ENCODE measurements at places on chromosomes 2 and 18.

- no peak for DNase-seq
Observed at GRCh38 chr2:163518762-163519161, 217.0 kb downstream of the FIGN start.

DNA sequence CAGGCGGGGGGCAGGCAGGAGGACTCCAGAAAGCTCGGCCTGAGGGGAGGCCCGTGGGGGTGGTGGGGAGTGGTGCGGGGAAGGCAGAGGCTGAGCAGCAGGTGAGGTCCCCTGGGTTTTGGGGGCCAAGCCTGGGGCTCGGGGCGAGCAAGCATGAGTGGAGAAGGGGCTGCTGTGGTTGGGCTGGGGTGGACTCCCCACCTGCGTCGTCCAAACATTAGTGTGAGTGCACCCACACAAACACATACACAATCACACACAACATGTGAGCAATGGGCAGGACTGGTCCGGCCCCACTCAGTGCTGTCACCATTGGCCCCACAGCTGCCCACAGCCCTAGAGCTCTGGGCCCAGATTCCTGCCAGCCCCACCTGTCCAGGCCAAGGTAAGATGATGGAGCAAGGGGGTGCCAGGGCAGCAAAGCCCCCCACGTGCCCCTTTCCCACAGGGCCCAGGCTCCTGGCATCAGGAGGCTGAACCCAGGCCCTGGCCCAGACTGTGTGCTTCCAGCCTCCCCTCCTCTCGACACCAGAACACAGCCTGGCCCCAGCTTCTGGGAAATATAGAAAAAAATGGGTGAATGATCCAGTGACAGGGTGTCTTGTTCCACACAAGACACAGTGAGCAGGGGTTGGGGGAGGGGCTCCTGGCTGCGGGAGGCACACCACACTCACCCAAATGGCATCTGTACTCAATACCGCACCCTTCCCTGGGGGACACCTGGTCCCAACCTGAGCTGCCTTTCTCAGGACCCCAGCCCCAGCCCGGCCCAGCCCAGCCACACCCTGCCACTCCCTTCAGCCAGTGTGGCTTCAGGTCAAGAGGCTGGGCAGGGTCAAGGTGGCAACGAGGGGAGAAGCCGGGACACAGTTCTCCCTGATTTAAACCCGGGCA, 463 bp upstream of the ALPP start:
- DNase-seq: peak; percentile 34

DNA sequence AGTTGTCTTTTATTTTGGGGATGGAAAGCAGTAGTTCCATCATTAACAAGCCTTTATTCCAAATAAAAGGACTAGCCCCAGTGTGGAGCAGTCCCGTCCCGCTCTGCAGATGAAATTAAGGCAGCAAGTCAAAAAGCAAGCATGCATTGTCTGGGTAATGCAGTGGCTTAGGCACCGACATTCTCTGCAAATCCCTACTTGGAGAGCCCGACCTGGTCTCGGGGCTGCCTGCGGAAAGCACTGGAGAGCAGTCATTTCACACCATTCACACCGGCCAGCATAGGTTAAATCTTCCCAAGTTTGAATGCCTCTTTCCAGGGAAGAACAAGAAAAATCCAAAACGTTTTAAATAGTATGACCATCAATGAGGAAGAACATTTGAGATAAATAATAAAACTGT, 24.4 kb upstream of the RAB12 start:
- DNase-seq: no peak

GRCh38 chr2:218880102-218880858, at the start of gene WNT10A:
Gene WNT10A, plus strand, starts transcription at chr2:218880852. Its CDS starts 144 bp downstream, at chr2:218880996.
- no peak for DNase-seq

- no peak for DNase-seq
Observed at GRCh38 chr2:147098940-147099339, 745.9 kb upstream of the ACVR2A start.

- DNase-seq: no peak
Observed at GRCh38 chr2:10722252-10722825, 909 bp downstream of the ATP6V1C2 start.

- no peak for DNase-seq
Observed at GRCh38 chr2:80464275-80464674, 159.7 kb upstream of the LRRTM1 start.

- DNase-seq: no peak
Observed at GRCh38 chr2:6368281-6368680, 497.4 kb downstream of the CMPK2 start.

DNA sequence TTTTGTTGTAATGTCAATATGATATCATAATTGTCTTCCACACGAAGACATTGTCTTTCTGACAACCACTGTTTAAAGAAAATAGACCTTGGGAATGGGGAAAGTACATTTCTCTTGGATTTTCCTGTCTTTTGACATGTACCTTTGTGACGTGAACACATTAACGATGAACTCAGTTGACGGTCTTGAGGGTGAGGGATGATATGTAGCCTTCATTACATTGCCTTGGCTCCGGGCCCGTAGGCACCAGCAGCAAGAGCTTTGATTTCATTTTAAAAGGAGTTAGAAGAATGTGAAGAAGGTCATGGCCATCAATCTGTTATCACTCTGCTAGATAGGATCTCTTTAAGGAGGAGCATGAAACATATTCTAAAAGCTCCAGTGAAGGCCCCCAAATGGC, 80.9 kb downstream of the LYPD6B start:
- no peak for DNase-seq

DNA sequence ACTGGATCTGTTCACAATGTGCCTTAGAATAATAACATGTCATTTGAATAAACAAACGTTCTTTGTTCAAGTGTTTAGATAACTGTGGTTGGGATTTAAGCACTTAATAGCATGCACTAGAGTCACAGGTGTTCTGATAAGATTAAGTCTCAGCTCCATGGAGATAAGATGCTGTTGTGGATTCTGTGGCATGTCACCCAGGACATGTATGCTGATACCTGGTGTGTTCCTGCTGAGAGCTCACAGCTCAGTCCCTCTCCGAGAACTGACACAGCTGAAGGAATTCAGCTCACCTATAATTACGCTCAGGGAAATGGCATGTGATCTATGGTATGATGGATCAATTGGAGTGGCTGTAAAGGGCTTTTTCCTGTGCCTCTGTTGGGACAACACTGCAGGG, 75.4 kb upstream of the ST6GAL2 start:
- no peak for DNase-seq

DNA sequence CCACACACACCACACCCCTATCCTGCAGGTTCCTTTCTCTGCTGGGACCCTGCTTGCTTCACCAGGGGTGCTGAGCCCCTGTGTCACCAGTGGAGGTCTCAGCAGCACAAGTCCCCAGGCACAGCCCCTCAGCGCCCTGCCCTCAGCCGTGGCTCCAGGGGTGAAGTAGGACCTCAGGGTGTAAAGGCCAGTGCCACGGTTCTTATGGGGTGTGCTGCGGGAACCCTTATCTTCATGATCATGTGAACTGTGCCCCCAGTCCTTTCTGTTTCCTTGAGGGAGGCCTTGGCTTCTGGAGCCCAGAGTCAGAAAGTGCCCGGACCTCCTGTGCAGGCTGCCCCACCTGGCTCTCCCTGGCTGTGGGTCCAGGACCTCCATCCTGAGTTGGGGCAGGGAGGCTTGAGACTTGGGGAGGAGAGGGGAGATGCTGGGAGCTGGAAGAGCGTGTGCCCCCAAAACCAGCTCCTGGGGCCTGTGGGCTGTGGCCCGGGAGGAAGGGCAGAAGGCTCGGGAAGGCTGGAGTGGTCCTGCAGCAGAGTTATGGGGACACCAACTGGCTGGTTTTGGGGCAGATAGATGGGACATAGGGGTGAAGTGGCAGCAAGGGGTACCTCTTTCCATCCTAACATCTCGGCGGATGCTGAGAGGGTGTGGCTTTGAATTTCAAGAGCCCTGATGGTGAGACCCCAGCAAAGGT, 20.2 kb upstream of the KLF11 start:
- DNase-seq: no peak

DNA sequence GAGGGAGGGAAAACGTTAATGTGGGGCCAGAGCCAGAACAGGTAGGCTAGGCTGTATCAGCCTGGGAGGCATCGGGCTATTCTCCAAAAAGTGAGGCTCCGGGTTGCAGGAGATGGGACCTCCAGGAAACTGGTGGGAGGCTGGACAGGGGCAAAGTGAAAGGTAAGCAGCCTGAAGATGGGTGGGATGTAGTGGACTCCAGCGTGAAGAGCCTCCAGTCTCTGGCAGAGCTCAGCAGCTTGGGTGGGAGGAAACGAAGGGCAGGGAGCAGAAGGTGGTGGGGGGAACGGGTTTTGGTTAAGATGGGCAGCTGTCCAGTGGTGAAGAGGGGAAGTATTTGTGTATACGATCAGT, 3.1 kb upstream of the EMX1 start:
- DNase-seq: no peak

DNA sequence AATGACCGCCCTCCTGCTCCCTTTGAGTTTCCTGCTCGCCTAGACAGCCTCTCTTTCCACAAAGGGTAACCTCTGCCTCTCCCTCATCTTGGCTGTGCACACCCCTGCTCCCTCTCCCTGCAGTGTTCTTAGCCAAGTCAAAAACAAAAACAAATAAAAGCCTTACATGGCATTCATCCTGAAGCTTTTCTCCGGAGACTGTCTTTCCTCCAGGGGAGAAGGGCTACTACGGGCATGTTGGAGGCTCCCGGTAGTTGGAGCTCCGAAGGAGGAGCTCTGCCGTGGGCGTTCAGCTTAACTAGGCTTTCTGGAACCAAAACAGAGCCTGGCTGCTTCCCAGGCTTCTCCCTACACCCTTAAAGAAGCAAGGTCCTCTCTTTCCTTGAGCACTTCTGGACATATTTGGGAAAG, 104.2 kb downstream of the TPGS2 start:
- peak; percentile 66 for DNase-seq

DNA sequence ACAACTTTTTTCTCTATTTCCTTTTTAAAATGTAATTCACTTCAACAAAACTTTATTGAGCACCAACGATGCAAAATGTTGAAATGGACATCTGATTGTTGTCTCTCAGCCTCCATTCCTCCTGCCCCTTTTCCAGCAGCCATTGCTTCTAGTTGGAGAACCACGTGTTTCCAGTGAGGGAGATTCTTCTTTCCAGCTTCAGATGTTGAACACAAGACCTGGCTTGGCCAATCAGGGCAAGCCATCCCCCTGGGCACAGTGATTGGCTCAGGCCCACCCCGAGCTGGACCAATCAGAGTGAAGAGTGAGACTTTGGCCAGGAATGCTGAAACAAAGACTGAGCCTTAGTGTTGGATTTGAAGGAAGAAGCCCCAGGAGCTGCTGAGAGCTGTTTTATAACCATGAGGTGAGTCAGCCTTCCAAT, 59.0 kb downstream of the E2F6 start:
- no peak for DNase-seq

DNA sequence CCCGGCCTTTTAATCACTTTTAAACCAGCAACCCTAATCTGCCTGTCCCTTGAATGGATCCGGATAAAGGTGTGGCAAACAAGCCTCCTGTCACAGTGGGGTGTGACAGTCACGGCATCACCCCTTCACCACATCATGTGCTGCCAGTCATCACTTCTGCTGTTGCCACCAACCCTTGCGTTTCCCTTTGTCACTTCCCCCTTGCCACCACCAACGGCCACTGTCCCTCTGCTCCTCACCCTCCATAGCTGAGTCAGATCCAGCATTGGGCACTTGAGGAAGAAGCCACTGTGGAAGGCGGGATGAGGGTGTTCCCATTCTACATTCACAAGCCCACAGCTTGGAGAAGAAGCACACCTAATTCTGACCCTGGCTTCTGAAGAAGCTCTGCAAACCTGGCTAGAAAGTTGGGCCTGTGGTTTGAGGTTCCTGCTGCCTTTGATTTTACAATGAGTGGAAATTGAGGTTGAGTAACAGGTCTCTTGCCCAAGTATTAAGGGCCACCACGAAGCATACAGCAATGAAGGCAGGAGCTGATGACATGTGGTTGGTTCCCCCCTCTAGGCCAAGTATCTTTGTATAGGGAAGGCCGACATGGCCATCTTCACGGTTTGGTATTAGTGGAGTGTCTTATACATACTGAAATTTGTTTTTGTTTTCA, 22.9 kb upstream of the DARS1 start:
- DNase-seq: peak; percentile 61

DNA sequence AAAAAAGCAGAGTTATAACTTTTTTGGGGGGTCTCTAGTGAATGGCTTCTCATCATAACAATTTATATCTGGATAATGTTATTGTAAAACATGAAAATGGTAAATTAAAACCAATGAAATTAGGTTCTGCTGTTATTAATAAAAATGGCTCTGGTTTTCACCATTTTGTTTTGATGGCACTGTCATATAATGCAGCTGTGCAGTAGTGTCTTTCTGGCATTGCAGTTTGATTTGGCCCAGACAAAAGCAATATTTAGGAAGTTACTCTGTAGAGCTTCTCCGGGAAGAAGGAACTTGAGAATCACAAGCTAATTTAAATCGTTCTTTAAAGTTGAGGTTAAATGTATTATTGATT, 15.1 kb upstream of the NT5C1B start:
- DNase-seq: no peak

GRCh38 chr18:66235206-66235605, 368.7 kb downstream of the CDH19 start:
- no peak for DNase-seq

DNA sequence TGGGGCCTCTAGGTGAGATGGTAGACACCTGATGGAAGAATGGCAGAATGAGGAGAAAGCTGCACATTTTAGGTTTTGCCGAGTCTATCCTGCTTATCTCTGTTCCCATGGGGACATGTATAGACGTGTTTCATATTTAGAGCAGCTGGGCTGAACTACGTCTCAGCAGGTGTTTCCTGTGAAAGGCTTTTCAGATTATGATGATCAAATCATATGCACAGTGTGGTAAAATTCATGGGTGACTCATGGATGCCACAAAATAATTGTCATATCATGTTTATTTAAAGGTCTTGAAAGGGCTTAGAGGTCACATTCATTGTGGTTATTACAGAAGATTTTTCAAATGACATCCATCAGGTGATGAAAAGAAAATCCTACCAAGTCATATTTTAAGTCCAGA, 90.5 kb downstream of the ICOS start:
- DNase-seq: no peak

- no peak for DNase-seq
Observed at GRCh38 chr18:23354625-23355024, 98.5 kb upstream of the RIOK3 start.

DNA sequence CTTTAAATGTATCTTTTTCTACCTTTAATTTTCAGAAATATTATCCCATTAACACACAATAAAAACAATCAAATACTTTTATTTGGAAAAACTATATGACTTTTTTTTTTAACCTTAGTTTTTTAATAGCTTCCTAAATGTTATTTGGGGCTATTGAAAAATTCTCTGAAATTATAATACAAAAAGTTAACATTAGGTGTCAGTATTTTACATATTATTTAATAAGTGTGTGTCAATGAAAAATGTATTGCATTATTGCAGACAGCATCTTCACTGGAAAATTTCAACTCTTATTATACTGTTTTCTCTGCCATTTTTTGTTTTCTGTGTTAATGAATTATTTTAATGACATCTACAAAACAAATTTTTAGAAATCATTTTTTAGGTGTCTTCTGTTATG, 51.1 kb upstream of the ARHGAP15 start:
- DNase-seq: no peak

GRCh38 chr2:137644731-137645130, 319.5 kb upstream of the HNMT start:
- no peak for DNase-seq

- DNase-seq: no peak
Observed at GRCh38 chr2:103959174-103960128, 894.5 kb upstream of the POU3F3 start.

GRCh38 chr2:150063432-150063889, 424.0 kb downstream of the RND3 start:
- DNase-seq: no peak

- DNase-seq: no peak
Observed at GRCh38 chr2:129730979-129731378, 248.5 kb upstream of the RAB6C start.

GRCh38 chr2:47664817-47665216, 118.1 kb upstream of the MSH6 start:
- DNase-seq: peak; percentile 56

Data from sciatic nerve (tissue), 2 donors.